ENCODE measurements at places on chromosomes 5 and 9.

DNA sequence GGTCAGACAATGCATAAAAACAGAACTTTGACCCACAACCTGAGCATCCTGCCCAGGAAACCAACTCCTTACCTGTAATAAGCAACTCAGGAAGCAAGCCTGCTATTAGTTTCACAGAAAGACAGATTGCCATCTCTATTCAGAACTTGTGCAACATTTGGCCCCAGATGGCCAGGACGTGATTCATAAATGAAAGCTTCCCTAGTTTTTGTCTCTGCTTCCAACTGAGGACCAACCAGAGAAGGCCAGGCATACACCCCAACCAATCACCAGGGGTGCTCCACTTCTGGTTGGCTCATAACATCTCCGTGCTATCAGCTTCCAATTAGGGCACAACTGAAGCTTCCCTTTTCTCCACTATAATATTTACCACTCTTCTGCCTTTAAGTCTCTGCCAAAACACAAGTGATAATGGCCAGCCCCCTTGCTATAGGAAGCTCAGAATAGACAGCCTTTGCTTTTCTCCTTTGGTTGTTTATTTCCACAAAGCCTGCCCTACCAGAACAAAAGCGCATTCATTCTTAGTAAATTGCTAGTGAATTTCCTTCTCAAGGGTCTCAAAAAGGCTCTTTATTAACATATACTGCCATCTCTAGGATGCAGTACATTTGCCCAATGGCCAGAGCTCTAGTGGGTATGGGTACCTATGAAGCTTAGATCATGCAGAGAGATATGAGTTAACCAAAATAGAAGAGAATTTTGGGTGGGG lies 289.7 kb upstream of the DAP start:
- no peak for DNase-seq

DNA sequence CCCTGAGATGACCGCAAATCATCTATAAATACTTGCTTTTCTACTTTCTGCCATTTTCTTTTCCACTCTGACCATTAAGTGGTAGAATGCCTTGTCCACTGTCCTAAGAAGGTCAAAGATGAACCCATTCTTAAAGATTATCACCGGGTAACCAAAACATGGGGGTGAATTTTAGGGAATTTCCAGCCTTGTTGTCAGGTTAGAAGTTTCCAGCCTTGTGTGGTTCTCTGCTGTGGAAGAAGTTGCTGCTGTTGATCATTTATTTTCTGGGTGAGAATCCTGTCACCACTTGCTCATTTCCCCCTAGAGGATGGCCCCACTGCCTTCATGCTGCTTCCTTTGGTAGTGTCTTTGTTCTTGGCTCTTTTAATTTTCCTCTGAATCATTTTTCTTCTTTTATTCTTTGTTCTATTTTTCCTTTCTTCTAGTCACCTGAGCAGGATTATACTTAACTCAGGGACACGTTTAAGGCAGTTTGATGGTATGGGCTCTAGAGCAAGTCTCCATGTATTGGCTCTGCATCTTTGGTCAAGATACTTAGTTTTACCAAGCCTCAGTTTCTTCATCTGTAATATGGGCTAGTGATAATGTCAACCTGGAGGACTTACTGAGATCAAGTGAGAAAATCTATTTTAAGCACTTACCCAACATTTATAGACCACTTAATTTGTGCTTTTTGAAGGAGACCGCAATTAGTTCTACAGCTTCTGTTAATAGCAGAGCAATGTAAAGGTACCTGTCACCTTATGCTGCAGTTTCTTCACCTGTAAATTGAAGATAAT lies 266.2 kb downstream of the ARHGAP26 start:
- no peak for DNase-seq

DNA sequence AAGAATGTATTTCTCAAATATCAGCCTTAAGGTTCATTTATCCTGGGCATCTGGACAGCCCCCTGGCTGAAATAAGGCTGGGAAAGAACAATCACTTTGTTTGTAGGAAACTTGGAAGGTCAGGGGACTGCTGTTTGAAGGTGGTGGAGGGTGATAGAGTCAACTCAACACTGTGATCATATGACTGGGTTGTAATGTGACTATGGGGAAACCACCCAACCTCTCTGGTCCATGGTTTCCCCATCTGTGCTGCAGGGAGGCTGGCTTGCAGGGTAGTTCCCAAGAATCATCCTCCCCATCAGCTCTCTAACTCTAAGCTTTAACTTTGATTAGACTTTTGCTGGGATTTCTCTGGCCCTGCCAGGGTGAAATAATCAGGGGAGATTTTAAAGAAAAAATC lies 10.0 kb downstream of the INSYN2B start:
- DNase-seq = no peak

- no peak for DNase-seq
Observed at GRCh38 chr5:16588434-16589214, 28.2 kb downstream of the RETREG1 start.

GRCh38 chr5:172162987-172163343 lies 25.1 kb downstream of the STK10 start:
- no peak for DNase-seq

GRCh38 chr5:178337334-178337741 lies 104.7 kb upstream of the PHYKPL start:
- no peak for DNase-seq

DNA sequence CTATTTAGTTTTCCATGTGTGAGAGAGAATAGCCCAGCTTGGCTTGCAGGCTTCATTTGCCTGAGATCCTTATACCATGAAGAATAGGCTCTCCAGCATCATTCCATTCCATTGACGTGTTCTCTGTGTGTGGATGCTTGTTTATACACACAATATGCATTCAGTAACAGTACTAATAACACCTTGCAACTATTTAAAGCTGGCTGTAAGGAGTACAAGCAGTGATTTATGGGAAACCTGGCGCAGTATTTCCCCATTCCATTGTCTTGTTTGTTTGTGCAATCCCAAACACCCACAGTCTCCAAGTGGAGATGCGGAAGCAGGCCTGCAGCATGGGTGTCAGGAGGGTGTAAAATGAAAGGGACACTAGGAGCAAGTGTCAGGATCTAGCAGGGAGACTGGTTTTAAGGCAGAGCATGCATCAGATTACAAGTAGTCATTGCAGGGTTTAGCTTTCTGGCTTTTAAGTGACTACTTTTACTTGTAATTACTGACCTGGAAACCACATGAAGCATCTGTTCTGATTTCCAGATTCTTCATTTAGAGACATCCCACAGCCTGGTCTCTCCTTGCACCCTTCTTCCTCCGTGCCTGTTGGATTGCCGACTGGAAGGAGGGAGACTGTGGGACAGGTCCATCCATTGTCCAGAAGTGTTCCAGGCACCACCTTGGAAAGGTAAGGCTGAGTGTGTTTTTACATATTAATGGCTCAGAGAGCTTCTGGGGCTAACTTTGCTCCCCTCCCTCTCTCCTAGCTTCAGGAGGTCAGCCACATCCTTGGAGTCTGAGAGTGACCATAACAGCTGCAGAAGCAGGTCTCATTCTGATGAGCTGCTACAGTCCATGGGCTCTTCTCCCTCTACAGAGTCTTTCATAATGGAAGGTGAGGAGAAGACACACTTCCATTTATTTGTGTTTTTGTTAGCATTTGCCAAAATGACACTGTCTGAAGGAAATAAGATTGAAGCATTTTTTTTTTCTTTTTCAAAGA lies 241.6 kb downstream of the ARHGEF28 start:
- no peak for DNase-seq

GRCh38 chr9:14119694-14120514 lies 194.0 kb downstream of the NFIB start:
- no peak for DNase-seq

- no peak for DNase-seq
Observed at GRCh38 chr9:36584620-36585460, 12.1 kb downstream of the MELK start.

DNA sequence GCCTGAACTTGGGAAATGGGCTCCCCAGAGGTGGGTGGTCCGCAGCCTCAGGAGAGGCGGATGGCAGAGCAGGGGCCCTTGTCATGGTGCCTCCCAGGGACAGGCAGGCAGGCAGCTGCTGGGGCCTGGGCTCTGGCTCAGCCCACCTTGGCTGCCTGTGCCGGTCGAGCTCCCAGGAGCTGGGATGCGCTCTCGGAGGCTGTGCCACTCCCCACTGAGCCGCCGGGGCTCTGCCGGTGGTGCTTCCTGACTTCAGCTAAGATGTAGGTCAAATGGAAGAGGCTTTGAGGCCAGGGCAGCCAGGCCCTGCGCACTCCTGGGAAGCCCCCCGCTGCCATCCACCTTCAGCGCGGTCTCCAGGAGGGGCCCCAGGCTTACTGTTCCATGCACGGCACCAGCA lies 41.0 kb downstream of the KCNT1 start:
- no peak for DNase-seq

DNA sequence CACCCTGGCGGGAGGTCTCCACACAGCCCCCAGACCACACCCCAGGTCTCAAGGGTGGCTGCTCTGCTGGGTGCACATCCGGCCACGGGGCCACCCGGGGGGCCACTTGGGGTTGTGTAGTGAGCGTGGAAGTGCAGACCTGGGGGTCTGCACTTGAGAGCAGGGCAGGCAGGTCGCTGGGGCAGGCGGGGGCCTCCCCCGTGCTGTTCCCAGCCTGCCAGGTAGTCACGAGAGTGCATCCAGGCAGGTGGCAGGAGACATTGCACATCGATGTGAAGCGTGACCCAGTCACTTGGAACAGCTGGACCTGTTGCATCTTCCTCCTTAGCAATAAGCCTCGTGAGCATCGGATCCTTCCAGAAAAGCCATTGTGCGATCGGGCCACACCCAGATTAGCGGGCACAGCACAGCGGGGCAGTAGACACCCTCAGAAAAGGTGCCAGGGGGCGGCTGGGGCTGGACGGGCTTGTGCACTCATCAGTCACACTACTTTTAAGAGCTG lies 4.8 kb upstream of the ENTPD8 start:
- DNase-seq = no peak

DNA sequence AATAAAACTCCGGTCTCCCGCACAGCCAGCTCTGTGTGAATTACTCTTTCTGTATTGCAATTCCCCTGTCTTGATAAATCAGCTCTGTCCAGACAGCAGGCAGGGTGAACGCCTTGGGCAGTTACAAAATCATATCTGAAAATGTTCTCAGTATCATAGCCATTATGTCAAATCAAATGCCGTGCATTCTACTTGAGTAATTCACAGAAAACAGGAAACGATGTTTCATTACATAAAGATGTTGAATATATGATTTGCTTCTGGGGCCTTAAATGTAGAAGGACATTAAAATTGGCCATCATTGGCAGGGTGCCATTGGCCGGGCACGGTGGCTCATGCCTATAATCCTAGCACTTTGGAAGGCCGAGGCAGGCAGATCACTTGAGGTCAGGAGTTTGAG lies 8.5 kb downstream of the POLR3G start:
- DNase-seq = no peak

GRCh38 chr5:163908253-163908652 lies 402.8 kb downstream of the MAT2B start:
- no peak for DNase-seq

DNA sequence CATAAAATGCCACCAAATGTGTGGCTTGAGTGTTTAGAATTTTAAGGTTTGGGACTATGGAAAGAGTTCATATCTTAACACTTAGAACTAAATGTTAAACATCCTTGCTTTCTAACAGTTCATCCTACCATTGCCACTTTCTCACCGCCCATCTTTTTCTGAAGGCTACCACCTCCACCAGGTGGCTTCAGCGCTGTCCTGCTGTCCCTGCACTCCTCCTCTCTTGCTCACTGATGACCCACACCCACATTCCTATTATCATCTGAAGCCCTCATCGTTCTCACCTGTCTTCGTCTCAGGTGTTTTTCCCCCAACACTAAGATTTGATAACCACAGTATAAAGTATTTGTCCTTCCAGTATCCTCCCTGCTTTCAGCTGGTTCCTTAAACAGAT lies 7.4 kb downstream of the MEGF10 start:
- DNase-seq = no peak

- DNase-seq = no peak
Observed at GRCh38 chr9:123457583-123457982, 101.6 kb downstream of the CRB2 start.

GRCh38 chr5:116686438-116686837 lies 111.8 kb upstream of the SEMA6A start:
- DNase-seq = no peak

- no peak for DNase-seq
Observed at GRCh38 chr5:21688655-21689054, 1164.5 kb downstream of the CDH12 start.

DNA sequence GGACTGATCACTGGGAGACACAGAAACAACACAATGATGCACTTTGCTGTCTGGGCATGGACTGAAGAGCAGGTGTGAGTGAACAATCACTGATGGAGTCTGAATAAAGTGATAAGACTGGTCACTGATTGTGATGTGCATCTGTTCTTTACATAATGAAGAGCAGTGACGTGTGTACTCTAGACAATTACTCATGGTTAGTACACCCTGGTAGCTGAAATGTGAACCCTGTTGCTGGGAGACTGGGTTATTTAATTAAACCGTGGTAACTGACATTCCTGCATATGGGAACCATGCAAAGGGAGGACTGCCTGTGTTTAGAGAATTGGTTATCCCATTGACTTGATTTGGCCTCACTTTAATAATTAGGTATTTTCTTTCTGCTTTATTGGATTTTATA lies 202.9 kb downstream of the NR2F1-AS1 start:
- no peak for DNase-seq

DNA sequence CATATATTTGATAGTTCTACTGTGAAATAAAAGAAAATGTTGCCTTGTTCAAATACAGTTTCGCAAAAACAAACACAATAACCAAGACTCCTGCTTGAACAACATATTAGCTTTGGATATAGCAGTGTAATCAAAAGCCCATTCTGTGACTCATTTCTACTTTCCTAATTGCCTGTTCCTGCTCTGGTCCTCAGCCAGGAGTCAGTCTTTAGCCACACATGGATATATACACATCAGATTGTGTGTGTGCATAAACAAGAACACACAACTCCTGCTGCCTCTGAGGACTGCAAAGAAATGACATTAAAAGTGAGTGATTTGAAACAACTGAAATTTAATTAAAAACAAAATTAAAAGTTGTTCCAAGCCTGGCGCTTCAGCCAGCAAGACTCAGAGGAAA lies 334.8 kb downstream of the TRIM32 start:
- DNase-seq = no peak

GRCh38 chr9:91162311-91162710 lies 199.4 kb downstream of the AUH start:
- no peak for DNase-seq

GRCh38 chr9:121992571-121993212 lies 100.4 kb downstream of the TTLL11 start:
- peak; percentile 35 for DNase-seq

DNA sequence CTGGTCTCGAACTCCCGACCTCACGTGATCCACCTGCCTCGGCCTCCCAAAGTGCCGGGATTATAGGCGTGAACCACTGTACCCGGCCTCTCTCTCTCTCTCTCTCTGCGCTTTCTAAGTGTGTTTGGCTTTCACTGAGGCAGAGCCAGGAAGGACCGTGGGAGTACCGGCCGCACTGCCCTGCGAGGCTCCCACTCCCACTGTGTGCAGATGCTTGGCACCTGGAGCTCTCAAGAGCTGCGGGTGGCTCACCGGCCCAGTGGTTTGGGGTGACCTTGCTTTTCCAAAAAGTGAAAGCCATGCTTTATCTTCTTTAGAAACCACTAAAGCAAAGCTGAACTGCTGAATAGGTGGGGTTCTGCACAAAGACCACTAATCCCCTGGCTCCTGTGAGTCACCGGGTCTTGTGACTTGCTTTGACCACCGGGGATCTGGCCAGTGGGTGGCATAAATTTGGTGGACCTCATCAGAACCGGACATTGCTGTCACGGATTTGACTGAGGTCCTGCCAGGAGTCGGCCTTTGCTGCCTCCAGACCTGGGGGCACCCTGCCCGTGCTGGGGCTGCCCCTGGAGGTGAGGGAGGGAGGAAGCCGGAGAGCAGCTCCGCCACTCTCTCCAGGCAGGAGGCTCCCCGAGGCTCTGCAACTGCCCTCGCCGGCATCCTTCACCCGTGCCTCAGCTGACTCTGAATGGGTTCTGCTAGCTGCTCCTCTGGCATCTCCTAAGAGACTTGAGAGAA lies 228.9 kb downstream of the FANCC start:
- no peak for DNase-seq

Measured in SK-N-MC (cell line).